ENCODE measurements at places on chromosomes 4 and X.

DNA sequence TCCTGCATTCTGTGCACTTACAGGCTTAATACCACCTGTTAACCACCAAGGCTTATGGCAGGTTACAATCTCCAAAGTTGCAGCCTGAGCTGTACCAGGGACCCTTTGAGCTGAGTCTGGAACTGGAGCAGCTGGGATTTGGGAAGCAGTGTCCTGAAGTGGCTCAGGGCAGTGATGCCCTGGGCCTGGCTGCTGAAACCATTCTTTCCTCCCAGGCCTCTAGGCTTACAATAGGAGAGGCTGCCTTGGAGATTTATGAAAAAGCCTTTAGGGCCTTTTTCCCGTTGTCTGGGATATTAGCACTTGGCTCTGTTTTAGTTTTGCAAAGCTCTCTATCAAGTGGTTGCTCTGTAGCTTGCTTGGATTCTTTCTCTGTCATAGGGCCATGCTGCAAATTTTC is 154.3 kb upstream of the CASK start:
- no peak for DNase-seq

GRCh38 chrX:108088511-108088910 is 2.8 kb downstream of the PSMD10 start:
- no peak for DNase-seq

- no peak for DNase-seq
Observed at GRCh38 chr4:128751354-128751753, 58.1 kb upstream of the JADE1 start.

DNA sequence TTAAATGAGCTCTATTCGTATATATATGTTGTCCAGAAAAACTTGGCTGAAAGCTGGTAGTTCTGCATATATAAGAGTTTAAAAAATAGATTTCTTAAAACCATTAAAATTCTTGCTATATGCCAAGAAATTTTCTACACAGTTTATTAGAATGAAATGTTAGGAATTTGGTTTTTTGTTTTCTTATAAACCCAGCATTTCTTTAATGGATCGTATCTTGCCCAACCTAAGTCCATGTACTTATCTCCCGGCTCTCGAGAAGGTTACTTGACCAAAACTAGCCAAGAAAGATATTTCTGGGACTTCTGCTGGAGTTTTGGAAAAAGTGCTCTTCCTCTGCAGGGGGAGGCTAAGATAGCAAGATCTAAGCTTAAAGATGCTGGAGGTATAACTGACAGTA is 4.7 kb upstream of the ASB5 start:
- DNase-seq = no peak

GRCh38 chr4:58136604-58137003 is 1026.4 kb upstream of the IGFBP7 start:
- DNase-seq = no peak

DNA sequence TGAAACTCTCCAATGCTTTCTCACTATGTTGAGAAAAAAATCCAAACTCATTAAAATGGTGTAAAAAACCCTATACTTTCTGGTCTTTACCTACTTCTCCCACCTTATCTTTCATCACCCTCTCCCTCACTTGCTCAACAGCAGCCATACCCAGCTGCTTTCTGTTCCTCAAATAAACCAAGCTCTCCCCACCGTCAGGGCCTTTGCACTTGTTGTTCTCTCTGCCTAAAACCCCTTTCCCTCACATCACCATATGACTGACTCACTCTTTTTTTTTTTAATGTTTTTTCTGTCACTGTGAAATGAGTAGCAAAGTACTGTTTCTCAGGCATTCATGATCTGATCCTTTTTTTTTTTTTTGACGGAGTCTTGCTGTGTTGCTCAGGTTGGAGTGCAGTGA is 122.3 kb upstream of the TMEM164 start:
- DNase-seq = no peak

DNA sequence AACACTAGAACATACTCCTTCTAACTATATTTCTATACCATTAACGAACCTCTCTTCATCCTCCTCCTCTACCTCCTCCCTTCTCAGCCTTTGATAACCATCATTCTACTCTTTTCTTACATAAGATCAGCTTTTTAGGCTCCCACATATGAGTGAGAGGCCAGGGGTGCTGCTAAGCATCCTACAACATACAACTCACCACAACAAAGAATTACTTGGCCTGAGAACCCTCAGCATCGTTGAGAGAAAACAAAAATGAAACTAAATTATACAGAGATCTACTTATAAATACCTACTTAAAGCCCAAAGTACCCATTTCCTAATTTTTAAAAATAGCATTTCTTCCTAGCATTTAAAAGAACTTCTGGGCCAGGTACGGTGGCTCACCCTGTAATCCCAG is 77.7 kb downstream of the CC2D2A start:
- DNase-seq = no peak

- DNase-seq = no peak
Observed at GRCh38 chr4:147940171-147940570, 208.3 kb downstream of the ARHGAP10 start.

- no peak for DNase-seq
Observed at GRCh38 chr4:112747036-112747435, 110.1 kb downstream of the LARP7 start.

- DNase-seq = no peak
Observed at GRCh38 chr4:168485156-168485910, 5.0 kb upstream of the DDX60L start.

- DNase-seq = no peak
Observed at GRCh38 chrX:27893871-27894270, 86.1 kb downstream of the MAGEB10 start.

Data from stimulated activated CD8-positive, alpha-beta memory T cell treated with anti-CD3 and anti-CD28 coated beads, Interleukin-4, amount 100 ng/mL, for 1 hour (primary cell).